ENCODE measurements at places on chromosomes 6 and 20.

DNA sequence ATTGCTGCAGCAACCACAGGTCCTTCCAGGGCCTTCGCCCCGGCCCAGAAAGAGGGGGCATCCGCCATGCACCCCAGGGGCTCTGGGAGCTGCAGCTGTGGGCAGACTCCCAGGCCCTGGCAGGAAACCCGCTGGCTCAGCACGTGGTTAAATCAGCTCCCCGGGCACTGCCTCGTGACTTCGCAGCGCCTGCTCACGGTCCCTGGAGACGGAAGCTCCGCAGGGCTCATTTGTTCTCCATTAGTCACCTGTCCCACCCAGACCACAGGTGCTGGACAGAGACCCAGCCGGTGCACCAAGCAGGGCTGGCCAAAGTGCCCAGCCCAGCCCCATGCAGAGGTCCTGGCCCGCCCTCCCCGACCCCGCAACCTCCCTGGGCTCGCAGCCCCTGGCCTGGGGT is 14.7 kb downstream of the KCNQ2 start:
- no peak for ATAC-seq

GRCh38 chr6:79335133-79335674 is 100.7 kb upstream of the HMGN3 start:
- peak; percentile 94 for ATAC-seq

DNA sequence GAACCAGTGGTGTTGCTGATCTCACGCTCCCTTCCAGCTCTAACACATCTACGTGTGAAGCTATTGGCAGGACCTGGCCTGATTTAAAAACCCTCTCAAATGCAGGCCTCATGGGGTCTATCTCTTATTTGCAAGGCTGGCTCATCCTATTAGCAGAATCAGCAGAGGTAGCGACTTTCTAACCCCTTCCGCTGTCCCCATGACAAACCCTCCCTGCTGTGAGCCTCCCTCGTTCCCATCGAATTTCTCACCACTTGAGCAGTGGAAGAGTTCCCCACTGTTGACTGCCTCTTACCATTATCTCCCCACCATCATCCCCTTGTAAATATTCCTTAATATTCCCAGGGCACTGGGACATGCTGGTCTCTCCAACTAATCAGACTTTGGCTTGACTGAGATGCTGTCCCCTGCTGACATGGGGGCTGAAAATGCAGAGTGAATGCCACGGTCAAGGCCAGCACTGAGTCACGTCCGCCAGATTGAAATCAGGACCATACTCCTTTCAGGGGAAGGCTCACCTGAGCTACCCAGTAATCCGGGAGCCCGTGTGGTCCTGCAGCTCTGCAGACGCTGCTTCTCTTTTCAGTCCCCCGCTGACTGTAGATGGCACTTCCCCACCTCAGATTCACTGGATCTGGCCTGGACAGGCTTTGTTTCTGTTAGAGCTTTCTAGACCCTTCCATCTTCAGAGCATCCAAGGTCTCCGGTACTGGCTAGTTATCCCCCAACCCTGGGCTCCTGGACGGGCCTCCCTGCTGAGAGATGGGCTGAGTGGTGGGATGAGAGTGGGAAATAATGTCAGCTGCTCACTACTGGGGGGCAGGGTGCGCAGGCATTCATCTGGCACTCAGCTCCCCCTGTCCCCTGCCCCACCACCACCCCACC is 23.1 kb downstream of the AAR2 start:
- no peak for ATAC-seq

GRCh38 chr20:9071976-9072726 is 3.3 kb downstream of the PLCB4 start:
- no peak for ATAC-seq

DNA sequence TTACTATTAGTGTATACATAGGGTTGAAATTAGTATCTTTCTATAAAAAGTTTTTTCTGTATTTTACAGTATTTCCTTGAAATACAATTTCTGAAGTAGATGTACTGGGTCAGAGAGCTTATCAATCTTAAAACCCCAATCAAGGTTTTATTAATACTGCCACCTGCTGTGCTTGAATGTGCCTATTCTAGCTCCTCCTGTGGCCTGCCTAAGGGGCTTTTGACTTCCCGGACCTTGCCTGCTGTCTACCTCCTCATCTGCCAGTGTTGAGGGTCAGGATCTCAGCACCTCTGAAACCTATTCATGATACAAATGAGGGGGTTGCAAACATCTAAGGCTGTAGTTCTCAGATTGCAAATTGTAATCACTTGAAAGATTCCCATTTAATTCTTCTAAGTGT is 9.2 kb downstream of the PACRG start:
- ATAC-seq = no peak

- no peak for ATAC-seq
Observed at GRCh38 chr6:150579611-150580010, 20.1 kb upstream of the PLEKHG1 start.

- ATAC-seq = peak; percentile 78
Observed at GRCh38 chr20:46520976-46521579, 7.7 kb upstream of the ZNF334 start.

DNA sequence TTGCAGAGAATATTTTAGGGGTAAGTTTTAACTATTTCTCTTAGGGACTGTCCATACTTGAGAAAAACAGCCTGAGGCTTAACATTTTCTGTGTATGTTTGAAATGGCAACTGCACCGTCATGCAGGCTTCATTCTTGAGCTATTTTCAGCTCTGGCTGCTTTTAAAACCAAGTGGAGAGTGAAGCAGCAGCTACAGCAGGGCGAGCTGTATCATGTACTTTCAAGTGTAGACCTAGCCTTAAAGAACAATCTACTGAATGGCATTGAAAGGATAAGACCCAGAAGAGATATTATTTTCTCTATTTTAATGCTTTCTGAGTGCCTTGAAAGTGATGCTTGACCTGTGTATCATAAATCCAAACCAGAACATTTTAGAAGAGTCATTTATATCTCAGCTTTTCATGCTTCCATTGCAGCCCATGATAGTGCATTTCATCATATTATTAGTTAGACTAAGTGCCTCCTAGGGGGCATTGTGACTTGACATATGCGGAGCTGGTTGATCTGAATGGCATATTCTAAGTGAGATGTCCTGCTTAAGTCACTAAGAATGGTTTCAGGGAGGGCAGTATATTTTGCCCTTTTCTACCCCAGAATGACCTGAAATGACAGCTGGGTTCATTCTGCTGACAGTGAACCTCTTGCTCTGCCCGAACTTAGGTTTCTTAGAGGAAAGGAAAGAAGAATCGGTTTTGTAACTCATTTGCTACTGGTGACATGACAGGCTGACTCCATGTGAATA is 85.3 kb downstream of the NKAIN2 start:
- no peak for ATAC-seq

DNA sequence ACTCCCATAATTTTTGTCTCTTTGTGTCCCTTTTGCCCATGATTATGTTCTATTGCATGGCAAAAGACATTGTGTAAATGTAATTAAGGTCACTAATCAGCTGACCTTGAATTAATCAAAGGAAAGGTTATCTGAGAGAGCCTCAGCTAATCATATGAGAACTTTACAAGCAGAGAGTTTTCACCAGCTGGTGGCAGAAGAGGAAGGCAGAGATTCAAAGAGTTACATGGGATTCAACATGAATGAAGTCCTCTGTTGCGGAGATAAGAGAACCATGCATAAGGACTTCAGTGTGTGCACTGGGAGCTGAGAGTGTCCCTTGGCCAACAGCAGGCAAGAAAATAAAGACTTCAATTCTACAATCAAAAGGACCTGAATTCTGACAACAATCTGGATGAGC is 494.1 kb upstream of the ARID1B start:
- no peak for ATAC-seq

GRCh38 chr20:47273591-47274235 is 82.8 kb downstream of the ZMYND8 start:
- ATAC-seq = no peak

GRCh38 chr20:63534831-63535651 is 2.1 kb downstream of the PTK6 start:
- ATAC-seq = no peak

GRCh38 chr6:69789578-69789977 is 7.2 kb downstream of the LMBRD1 start:
- ATAC-seq = peak; percentile 70

- ATAC-seq = peak; percentile 29
Observed at GRCh38 chr6:71289039-71289801, 609 bp downstream of the OGFRL1 start.

DNA sequence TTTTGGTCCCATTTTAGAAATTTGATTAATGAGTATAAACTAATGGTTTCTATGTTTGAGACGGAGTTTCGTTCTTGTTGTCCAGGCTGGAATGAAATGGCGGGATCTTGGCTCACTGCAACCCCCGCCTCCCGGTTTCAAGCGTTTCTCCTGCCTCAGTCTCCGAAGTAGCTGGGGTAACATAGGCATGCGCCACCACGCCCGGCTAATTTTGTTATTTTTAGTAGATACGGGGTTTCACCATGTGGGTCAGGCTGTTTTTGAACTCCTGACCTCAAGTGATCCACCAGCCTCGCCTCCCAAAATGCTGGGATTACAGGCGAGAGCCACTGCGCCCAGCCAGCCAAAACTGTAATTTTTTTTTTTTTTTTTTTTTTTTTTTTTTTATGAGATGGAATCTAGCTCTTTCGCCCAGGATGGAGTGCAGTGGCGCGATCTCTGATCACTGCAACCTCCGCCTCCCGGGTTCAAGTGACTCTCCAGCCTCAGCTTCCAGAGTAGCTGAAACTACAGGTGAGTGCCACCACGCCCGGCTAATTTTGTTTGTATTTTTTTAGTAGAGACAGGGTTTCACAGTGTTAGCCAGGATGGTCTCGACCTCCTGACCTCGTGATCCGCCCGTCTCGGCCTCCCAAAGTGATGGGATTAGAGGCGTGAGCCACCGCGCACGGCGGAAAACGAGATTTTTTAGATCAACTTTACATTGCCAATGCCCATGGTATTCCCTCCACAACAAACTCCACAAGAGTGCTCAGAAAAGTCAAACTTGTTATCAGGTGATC is 127.8 kb downstream of the HFE start:
- no peak for ATAC-seq

- no peak for ATAC-seq
Observed at GRCh38 chr6:131981624-131981978, 30.4 kb upstream of the CCN2 start.

GRCh38 chr6:27894839-27895762 is 17.1 kb downstream of the OR2B2 start:
- peak; percentile 44 for ATAC-seq
